ENCODE measurements at places on chromosomes 12 and 14. TPM values are rescaled to one million over a fixed set of nuclear protein-coding genes. Genes with fewer than 3 reads are reported as not detected.
A peak's percentile ranks its signal among the peaks of the same experiment; 100 is the strongest.

The SERPINA3 gene
- polyA plus RNA-seq: 1.4 TPM

The ADAM21 gene
- 0.66 TPM for polyA plus RNA-seq

- DNase-seq: peak; percentile 69
Observed at GRCh38 chr14:64762044-64763034, 58.1 kb downstream of the PLEKHG3 start.

- no peak for DNase-seq
Observed at GRCh38 chr12:127241072-127241817, 1025.7 kb upstream of the TMEM132C start.

- DNase-seq: peak; percentile 64
Observed at GRCh38 chr12:132619386-132620112, 973 bp downstream of the P2RX2 start.

- DNase-seq: no peak
Observed at GRCh38 chr14:95436354-95436753, 80.1 kb downstream of the SYNE3 start.

DNA sequence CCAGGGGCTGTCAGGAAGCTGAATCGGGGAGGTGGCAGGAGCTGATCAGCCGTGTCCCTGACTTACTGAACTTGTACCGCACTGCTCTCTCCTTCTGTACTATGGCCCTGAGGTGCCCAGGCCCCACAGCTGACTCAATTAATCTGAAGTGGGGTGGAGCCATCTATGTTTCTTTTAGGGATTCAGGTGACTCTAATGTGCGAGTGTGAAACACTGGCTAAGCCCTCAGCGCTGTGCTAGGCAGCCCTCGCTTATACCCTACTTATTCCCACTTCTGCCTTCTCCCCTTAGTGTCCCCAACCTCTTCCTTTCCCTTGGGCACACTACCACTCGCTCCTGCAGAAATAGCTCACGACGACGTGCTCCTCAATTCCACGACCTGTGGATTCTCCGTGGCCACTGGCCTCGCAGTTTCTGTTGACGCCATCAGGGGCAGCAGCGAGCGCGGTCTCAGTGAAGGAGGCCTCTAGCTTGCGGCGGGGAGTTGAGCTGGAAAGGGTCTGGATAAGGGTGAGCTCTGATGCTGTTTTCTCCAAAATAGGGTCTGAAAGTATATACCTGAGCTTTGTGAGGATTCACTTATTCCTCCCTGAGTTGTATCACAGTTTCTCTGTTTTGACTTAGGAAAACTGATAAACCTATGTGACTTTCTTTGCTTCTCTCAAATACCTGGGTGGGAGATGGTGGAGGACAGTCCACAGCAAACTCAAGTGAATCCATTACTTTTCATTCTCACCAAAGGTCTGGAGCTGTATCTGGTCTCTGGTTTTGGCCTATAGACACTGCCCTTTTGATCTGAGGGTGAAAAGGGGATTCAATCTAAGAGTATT lies 167.6 kb downstream of the SLC41A2 start:
- peak; percentile 25 for DNase-seq

DNA sequence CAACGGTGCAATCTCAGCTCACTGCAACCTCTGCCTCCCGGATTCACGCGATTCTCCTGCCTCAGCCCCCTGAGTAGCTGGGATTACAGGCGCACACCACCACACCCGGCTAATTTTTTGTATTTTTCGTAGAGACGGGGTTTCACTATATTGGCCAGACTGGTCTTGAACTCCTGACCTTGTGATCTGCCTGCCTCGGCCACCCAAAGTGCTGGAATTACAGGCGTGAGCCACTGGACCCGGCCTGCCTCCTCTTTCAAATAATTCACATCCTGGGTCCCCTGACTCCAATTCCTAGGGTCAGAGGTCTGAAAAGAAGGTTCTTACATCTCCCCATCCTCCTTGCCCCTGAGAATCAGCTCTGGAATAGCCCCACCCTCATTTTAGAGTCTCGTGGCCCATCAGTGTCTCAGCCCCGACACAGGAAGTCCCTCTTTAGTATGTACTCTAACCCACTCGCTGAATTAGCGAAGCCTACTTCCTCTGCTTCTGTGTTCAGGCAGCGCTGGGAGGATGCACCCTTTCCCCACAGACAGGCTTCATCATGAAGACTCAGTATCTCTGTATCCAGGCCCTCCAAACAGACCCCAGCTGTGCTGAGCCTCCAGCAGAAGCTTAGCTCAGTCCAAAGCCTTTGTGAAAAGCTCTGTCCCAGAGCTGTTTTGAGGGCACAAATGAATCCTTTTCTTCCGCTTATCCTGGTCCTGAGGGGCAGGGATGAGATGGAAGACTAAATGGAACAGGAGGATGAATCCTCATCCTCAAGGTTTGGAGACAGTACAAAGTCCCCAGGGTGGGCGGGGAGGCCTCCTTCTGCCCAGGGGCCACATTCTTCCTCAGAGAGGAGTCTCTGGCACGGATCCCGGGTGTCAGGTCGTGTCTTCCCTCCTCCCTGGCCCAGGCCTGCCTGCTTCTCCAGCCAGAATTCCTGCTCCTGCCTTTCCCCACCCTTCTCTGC lies 3.5 kb downstream of the LPAR5 start:
- DNase-seq: no peak

GRCh38 chr14:89382901-89383845 lies 33.9 kb downstream of the FOXN3 start:
- no peak for DNase-seq

- no peak for DNase-seq
Observed at GRCh38 chr14:95505030-95505589, 11.3 kb downstream of the SYNE3 start.

DNA sequence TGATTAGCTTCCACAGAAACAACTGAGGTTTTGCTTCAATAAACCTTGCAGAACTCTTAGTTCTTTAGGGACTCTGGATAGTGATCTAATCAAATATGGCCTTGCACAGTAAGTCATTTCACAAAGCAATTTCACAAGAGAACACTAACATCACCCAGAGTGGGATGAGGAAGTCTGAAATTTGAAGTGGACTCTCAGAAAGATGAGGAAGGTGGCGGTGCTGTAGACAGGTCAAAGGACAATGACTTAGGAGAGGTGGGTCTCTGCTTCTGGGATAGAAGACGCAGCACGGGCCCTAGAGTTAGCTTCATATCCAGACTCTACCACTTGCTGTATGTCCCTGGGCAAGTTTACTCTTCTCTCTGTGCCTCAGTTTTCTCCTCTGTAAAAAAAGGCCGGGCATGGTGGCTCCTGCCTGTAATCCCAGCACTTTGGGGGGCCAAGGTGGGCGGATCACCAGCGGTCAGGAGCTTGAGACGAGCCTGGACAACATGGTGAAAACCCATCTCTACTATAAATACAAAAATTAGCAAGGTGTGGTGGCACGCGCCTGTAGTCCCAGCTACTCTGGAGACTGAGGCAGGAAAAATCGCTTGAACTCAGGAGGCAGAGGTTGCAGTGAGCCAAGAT lies 18.9 kb downstream of the FOS start:
- no peak for DNase-seq

DNA sequence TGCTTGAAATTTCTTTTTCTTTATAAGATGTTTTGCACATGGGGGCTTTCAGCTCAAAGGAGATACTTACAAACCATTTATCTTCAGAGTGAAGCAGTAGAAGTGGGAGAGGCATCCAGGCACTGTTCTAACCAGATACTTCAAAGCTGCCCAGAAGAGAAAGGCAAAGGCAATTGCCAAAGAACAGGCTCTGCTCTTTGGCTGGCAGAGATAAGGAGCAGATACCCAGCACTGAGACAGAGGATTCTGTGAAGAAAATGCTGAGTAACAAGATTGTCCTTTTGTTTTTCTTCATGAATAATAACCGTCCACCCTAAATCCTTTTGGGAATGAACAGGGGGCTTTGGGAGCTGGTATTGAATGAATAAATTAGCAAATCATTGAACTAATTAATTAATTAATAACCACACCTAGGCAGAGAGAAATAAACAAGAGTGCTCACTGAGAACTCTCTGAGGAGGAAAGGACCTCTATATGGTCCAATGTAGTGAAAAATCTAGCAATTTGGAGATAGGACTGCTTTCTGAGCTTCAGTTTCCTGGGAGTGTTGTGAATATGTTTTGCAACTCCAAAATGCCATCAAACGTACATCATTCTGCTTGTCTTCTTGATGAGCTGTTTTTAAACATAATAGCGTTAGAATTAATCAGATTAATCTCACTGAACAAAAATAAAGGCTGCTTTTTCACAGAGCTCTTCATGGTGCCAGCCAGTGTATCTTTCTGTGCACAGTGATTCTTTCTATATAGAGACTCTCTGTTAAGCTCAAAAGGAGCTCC lies 192.8 kb upstream of the AMIGO2 start:
- no peak for DNase-seq

GRCh38 chr12:6554168-6555017 lies 1.4 kb downstream of the IFFO1 start:
- peak; percentile 74 for DNase-seq

- DNase-seq: no peak
Observed at GRCh38 chr12:81712536-81712935, 46.6 kb downstream of the PPFIA2 start.

- DNase-seq: peak; percentile 72
Observed at GRCh38 chr12:68538726-68539614, 71.7 kb upstream of the RAP1B start.

GRCh38 chr14:28120391-28120790 lies 646.2 kb upstream of the FOXG1 start:
- no peak for DNase-seq
